ENCODE measurements at places on chromosomes 4 and X.

DNA sequence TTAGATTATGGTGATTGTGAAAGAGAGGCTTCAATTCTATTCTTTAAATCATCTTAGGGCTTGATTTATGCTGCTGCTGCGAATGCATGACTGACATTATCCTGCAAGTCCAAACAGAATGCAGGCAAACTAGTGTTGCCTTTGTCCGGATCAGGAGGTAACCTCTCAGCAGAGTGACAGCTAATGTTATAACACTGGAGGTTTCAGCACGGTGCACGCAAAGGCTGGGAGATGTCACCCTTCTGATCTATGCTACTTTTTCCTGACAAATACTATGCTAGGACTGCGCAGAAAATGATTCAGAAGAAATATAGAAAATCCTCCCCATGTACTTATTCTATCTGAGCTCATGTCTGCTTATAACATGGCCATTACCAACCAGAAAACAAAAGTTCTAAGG lies 48.2 kb downstream of the ANOS1 start:
- no peak for DNase-seq

GRCh38 chr4:122968227-122968812 lies 45.9 kb upstream of the NUDT6 start:
- no peak for DNase-seq

DNA sequence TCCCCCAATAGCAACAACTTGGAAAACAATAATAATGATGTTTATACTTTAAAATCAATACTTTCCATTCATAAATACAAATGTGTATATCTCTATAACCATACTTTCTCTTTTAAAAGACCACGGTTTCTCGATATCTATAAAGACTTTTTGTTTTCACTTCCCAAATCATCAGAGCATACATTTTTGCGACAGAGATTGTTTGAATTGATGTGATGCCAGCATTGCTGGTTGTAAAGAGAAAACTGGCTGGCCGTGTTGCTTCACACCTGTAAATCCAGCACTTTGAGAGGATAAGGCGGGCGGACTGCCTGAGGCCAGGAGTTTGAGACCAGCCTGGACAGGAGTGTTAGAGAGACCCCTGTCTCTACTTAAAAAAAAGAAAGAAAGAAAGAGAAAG lies 77.6 kb upstream of the ZNF518B start:
- DNase-seq: no peak

GRCh38 chrX:134634691-134635090 lies 23.6 kb downstream of the PLAC1 start:
- no peak for DNase-seq

DNA sequence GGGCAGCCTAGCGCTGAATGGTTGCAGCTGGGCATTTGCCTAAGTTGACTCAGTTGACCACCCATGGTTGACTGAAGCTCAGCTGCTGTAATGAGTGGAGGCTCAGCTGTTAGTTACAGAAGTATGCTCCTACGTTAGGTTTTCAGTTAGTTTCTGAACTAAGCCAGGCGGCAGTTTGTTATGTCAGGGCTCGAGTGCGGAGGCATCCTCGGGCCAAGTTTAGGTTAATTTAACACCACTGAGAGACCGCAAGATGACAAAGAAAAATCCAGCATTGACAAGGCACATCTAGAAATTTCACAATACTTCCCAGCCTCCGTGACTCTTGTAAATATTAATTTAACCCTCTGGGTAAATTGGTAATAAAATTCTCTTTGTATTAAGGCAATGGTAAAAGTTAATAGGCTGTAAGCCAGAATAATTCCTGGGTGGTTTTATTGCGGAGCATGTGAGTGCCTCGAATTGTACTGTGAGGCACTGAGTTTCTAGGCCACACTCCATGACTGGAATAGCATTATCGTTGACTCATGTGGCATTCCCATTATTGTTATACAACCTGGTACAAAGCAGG lies 33.1 kb upstream of the CDKN2AIP start:
- no peak for DNase-seq

DNA sequence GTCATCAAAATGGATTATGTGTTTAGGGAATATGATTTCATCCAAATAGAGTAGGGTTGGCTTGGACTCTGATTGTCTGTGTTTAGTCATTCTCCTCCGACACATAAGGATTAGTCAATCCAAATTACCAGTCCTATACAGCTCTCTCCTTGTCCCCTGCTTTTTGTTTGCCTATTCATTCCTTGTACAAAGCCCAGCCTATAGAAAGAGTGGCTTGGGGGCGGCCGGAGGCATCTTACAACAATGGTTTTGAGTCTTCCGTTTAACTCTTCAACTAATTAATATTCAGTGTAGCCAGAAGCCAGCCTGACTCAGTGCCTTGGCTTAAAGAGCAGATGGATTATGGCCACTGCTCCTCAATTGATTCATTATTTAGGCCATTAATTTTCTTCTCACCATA lies 796.6 kb upstream of the POU3F4 start:
- peak; percentile 5 for DNase-seq

- no peak for DNase-seq
These were observed 30.1 kb downstream of the LGI2 start for GRCh38 chr4:25000639-25001038.
